Lung (tissue), 17 donors: ENCODE measurements at places on chromosomes 13 and 19. TPM values are rescaled to one million over a fixed set of nuclear protein-coding genes. Genes with fewer than 3 reads are reported as not detected.

WDR87 gene
- not detected for polyA plus RNA-seq

GRCh38 chr13:49098771-49099512 is 121.2 kb upstream of the MLNR start:
- DNase-seq, result no peak

RBM26 gene
- polyA plus RNA-seq, result 34.0 TPM

DNA sequence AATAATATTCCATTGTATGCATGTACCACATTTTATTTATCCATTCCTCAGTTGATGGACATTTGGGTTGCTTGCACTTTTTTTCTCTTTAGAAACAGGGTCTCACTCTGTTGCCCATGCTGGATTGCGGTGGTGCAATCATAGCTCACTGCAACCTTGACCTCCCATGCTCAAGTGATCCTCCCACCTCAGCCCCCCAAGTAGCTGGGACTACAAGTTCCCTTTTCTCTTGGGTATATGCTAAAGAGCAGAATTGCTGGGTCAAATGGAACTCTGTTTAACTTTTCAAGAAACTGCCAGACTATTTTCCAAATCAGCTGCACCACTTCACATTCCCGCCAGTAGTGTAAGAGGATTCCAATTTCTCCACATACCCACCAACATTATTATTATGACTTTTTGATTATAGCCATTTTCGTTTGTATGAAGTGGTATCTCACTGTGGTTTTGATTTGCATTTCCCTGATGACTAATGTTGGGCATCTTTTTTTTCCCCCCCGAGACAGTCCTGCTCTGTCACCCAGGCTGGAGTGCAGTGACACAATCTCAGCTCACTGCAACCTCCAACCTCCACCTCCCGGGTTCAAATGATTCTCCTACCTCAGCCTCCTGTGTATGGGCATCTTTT is 7.6 kb upstream of the IPO5 start:
- no peak for DNase-seq

DNA sequence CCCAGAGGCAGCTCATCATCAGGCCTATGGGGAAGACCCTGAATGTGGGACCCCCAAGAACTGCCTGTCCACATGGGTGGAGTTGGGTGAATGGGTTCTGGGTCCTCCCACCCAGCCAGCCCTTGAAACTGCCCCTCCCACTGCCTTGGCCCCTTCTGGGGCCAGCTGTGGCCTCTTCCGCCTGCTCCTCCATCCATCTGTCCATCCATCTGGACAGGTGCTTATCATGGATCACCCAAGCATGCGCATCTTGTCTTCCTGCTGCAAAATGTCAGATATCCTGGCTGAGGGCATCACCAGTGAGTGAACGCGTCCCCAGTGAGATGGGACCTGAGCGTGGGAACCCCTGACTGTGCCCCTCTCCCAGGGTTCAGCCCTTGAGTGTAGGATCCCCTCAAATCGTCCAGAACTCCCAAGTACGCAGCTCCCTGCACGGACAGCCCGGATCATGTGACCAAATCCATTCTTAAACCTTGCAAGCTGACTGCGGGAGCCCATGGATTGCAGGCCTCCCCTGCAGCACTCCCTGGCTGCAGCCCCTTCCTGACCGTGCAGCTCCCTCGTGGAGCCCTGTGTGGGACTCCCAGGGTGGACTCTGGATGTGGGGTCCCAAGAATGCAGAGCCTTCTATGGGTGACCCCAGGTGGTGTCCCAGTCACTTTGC is 2.0 kb downstream of the STXBP2 start:
- no peak for DNase-seq

ATCAY gene
- polyA plus RNA-seq, result not detected

DNA sequence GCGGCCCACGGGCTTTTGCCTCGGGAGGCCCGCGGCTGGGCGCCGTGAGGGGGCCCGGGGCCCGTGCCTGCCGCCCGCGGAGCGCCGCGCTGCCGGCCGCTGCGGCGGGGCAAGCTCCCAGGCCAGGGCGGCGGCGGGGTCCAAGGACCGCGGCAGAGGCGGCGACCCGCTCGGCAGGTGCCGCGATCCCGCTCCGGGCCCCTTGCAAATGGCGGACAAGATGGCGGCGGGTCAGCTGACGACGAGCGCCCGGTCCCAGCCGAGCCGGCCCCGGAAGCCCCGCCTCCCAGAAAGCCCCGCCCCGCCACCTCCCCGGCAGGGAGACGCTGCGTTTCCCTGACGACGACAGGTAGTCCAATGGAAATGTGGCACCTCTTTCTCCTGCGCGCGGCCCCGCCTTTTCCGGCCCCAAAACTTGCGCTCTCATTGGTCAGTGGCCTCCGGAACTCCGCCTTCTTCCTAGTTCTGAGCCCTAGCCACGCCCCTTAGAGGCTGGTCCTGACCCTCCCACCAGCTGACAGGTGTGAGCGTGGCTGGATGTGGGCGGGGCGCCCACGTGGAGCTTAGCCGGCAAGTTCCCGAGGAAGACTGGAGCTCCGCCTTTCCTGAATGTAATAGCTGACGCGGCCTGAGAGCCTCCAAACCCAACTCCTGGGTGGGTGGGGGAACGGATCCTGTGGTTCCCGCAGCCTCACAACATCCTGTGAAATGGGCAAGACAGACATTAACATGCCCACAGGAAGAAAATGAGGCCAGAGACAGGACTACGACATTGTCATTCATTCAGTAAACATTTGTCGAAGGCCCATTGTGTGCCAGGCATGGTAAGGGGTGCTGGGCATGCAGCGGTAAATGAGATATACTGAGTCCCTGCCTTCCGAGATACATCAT is at the start of gene AP3D1:
TSS of gene AP3D1 (minus strand) at position 228 of the 891 bp plus-strand sequence. CDS start 232 bp downstream, outside the sequence.
- DNase-seq, result peak; percentile 99

DNA sequence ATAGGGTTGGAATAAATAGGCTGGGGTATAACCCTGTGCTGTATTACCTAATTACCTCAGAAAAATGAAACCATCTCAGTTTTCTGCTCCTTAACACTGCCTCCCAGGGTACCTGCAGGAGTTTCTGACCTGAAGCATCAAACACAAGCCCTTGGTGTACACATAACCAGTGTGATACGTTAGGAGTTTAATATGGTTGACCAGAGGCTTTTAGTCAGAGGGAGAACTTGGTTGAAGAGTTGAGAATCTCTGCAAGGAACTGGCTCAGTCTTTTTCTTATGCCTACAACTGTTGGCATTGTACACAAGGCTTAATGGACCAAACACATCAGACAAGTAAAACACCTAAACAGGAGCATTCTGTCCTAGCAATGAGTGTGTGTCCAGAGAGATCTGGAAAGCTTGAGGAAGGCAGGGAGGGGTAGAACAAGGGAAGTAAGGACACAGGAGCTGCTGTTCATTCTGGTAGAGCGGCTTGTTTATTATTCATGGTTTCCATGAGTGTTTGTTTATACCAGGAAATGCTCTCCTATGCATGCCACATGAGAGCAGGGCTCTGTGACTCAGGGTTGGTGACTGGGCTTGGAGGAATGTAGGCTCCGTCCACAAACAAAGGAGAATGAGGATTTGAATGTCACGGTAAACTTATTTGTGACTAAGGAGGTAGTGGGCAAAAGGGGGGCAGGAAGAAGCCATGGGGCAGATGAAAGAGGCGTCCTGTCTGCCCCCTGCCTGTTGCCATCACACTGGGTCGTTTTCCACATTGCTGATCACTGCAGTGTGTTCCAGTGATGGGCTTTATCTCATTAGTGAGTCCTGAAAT is 11.9 kb upstream of the SPATA13 start:
- DNase-seq, result peak; percentile 55

DNA sequence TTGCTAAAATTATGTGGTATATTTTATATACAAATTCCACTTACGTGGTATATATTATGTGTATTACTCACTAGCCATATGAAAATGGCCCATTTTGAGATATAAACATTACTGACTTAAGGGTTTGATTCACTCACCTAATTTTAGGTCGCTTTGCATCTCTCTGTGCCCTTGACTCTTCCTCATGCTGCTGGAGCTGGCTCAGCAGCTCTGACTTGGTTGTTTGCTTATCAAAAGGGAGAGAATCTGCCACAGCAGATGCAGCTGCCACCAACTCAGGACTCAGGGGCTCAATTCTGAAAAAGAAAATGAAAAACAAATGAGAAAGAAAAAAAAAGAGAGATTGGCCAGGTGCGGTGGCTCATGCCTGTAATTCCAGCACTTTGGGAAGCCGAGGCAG is 12.2 kb downstream of the MRPS31 start:
- DNase-seq, result no peak

RASIP1 gene
- 37.9 TPM for polyA plus RNA-seq

DNA sequence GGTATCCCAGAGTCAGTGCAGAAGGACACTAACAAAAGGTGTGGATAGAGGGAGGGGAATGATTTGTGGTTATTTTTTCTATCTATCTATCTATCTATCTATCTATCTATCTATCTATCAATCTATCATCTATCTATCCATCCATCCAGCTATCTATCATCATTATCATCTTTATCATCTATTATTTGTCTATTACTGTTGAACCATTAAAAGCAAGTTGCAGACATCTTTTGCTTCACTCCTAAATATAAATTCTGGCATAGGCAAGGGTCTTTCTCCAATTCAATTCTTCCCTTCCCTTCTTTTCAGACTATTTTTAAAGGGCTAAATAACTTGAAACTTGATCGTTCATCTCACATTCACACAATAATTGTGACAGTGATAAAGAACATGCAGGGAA is 10.0 kb upstream of the LYPD5 start:
- DNase-seq, result no peak

PPM1N gene
- polyA plus RNA-seq, result 1.0 TPM

DZIP1 gene
- 3.9 TPM for polyA plus RNA-seq

GRCh38 chr13:29888306-29888705 is 37.9 kb upstream of the UBL3 start:
- peak; percentile 24 for DNase-seq

DNA sequence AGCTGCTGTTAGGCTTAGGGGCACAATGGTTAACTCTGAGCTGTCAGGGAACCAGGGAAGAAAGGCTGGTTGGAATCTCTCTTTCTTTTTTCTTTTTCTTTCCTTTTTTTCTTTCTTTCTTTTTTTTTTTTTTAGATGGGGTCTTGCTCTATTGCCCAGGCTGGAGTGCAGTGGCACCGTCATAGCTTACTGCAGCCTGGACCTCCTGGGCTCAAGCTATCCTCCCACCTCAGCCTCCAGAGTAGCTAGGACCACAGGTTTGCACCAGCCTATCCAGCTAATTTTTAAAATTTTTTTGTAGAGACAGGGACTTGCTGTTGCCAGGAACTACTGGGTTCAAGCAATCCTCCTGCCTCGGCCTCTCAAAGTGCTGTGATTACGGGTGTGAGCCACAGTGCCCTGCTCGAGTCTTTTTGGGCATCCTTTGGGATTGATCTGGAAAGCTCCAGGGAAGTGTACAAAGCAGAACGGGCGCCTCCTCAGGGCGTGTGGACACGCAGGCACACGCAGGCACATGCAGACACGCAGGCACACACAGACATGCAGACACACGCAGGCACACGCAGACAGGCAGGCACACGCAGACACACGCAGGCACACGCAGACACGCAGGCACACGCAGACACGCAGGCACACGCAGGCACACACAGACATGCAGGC is 99.2 kb downstream of the GADD45B start:
- no peak for DNase-seq

PSG3 gene
- polyA plus RNA-seq, result not detected

GRCh38 chr13:24168979-24169378 is 8.5 kb downstream of the SPATA13 start:
- no peak for DNase-seq

PCDH20 gene
- polyA plus RNA-seq, result 1.5 TPM
